ENCODE measurements at places on chromosomes 4 and X.

GRCh38 chr4:155887847-155888570 lies 15.5 kb upstream of the TDO2 start:
- no peak for DNase-seq

- peak; percentile 79 for DNase-seq
These were observed at the start of gene ZNF182 for GRCh38 chrX:48003758-48004457. Gene ZNF182 (minus strand): TSS chrX:48003989. CDS start chrX:48002609, 1,380 bp downstream.

- no peak for DNase-seq
These were observed 80.7 kb downstream of the FHIP1A start for GRCh38 chr4:151489462-151490203.

DNA sequence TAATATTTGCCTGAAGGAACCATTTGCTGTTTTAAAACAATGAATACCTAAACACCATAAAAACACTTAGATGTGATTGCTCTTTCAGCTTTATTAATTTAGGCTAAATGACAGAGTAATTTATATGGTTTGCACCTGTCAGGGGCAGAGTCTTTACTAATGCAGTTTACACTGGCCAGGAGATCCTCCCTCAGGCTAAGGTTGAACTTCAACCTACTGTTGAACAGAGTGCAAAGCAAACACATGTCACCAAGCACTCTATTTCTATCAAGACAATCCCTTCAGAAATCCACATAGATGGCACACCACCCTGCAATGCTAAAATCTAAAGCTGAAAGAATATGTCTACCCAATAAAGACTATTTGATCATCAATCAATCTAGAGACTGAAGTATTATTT lies 147.3 kb downstream of the KLHL13 start:
- DNase-seq = no peak

GRCh38 chrX:78029663-78030062 lies 60.2 kb upstream of the PGAM4 start:
- DNase-seq = no peak

DNA sequence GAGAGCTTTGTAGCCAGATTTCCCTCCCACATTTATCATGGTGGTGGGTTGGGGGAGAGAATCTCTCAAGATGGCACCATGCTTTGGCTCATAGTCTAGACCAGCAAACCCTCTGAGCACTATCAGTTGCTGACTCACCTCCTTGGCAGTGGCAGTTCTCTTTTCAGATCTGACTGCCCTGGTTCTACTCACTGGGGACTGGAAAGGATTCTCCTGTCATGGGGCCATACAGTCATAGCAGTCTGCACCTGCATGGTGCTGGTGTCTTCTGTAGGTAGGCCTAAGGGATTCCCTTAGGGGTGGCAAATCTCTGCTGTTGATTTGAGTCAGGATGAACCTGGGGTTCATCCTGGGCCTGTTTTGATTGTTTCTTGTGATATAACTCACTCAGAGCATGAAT lies 2.6 kb downstream of the TEX13B start:
- no peak for DNase-seq

DNA sequence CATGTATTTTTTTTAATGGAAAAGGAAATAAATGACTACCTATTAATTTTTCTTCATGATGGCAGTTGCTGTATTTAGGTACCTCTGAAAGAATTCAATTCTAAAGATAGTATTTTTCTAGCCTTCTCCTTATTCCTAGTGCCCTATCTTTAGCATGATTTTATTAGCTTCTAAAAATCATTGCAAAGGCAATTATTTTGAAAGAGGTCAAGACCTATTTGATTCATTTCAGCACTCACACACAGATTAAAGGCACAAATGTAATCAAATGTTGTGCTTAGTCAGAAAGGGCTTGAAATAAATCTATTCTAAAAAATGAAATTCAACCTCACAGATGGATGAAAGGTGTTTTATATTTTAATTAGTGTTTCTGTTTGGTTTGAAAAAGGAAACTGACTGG lies 74.8 kb upstream of the POF1B start:
- DNase-seq = no peak

- DNase-seq = no peak
These were observed 105.2 kb downstream of the RBM47 start for GRCh38 chr4:40524366-40525041.

DNA sequence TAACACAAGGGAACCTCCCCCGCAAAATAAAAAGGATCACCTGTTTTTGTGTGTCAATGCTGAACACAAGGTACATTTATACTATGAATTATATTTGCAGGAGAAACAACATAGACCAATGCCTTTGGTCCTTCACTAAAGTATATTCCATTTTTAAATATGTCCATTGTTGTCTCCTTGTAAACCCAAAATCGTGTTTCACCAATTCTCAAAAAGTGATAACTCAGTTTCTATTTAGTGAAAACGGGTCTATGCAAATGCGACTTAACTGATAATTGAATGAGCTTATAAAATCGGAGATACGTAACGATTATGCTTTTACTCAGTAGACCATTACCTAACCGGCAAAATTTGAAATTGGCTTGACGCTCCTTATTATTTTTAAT lies 2.1 kb downstream of the BRWD3 start:
- no peak for DNase-seq
